Left renal pelvis (tissue), 4 donors: ENCODE measurements at places on chromosomes 7 and 10.
A peak's percentile ranks its signal among the peaks of the same experiment; 100 is the strongest.

DNA sequence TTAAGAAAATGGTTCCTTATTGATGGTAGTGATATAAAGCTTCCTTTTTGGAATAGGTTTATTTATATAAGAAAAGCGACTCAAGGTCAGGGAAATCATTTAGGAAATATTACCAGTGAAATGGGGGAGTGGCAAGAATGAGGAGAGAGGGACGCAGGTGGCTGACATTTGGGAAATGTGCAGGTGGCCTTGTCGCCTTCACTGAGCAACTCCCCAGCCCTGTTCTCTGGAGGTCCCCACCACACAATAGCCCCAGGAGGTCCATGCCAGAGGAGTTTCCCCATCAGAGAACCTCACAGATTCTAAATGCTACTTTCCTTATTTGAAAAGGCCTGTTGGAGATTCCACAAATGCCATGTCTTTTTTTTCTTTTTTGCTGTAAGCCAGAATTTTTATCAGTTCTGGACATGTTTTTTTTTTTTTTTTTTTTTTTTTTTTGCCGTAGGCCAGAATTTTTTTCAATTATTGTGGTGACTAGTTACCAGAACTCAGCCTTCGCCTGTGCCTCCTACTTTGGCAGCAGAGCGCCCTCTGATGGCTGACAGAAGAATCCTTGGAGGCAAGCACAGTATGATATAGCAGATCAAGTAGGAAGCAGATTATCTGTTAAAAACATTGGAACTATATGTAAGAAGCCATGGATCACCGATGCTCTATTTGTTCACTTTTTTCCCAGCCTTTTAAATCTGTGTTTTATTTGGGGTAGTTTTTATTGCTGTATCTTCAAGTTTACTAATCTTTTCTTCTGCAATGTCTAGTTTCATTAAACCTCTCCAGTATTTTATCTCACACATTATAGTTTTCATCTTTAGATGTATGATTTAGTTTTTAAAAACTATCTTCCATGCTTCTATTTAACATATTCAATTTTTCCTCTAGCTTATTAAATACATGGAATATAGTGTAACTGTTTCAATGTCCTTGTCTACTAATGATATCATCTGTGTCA, 18.6 kb downstream of the OPALIN start:
- peak; percentile 29 for DNase-seq

DNA sequence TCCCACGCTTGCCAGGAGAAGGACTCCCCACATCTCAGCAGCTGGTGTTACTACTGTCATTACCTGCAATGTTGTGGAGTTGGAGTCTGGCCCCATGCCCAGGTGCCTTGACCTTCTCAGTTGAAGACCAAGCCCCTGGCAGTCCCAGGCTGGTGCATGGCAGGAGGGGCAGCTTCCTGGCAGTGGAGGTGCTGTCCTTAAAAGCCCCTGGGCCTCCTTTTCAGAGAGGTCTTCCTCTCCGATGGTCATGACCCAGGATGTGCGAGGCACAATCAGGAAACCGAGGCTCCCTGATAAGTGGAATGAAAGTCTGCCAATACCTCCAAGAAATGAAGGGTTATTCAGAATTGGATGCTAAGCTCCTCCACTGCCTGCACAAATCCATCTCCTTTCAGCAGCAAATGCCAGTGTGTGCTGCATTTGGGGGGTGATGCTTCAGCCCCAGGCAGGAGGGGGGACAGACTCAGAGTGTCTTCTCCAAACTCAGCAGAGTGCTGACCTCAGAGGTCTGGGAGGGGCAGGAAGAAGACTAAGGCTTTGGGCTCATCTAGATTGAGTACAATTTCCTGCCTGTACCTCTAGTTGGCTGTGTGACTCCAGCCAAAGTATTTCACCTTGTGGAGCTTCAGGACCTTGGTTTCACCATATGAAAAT, 97.0 kb upstream of the DDC start:
- DNase-seq = no peak

- DNase-seq = no peak
These were observed 51.4 kb downstream of the PLPP4 start for GRCh38 chr10:120508393-120508792.

DNA sequence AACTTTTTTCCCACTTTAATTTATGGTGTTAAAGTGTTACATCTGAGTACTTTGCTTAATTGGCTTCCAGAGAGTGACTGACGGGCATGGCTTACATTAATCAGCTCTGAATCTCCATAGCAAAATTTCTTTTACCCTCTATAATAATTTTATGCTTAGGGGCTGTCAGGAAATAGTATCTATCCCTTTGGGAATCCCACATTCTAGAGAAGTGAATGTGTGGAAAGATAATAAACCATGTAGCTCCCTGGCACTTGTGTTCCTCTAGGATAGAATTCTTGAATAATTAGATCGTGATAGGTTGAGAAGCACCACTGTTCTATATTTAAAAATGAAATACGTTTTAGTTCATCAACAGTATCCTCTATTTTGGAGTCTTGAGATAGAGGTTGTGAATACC, 89.6 kb downstream of the DNAJB9 start:
- no peak for DNase-seq

GRCh38 chr10:124425227-124425962, 6.7 kb upstream of the OAT start:
- DNase-seq = no peak

- DNase-seq = no peak
These were observed 451.4 kb downstream of the SUGCT start for GRCh38 chr7:40586197-40586596.

DNA sequence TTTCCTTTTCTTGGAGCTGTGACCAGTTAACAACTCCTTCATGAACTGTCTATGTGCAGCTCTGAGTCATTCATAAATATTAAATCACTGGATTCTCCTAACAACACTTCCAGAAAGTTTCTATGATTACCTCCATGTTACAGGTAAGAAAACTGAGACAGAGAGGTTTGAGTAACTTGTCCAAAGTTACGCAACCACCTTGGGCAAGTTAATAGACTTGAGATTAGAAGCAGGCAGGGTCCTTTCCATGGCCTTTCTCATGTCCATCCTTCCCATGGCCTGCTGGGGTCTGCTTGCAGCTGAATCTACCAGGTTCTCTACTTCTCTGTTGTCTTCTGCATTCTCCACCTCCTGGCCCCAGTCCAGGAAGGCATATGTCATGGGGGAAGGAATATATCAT, 648.8 kb upstream of the MKI67 start:
- DNase-seq = no peak
